ENCODE measurements at places on chromosomes 11 and 22. TPM values are rescaled to one million over a fixed set of nuclear protein-coding genes. Genes with fewer than 3 reads are reported as not detected.

GRCh38 chr11:45906096-45906682 lies 882 bp downstream of the FREY1 start:
- H3K36me3 ChIP-seq, result peaks cover 16% of the 10 kb centered on the region
- H3K27me3 ChIP-seq, result no peaks in the 10 kb centered on the region
- no peak for DNase-seq

- H3K27ac ChIP-seq, result peak overlapping the region; percentile 23
- H3K27me3 ChIP-seq, result no peaks in the 10 kb centered on the region
- H3K36me3 ChIP-seq, result no peaks in the 10 kb centered on the region
- H3K4me3 ChIP-seq, result no peak overlapping the region
- H3K4me1 ChIP-seq, result peaks cover 20% of the 10 kb centered on the region
These were observed 15.2 kb downstream of the PIM3 start for GRCh38 chr22:49975543-49976389.

DNA sequence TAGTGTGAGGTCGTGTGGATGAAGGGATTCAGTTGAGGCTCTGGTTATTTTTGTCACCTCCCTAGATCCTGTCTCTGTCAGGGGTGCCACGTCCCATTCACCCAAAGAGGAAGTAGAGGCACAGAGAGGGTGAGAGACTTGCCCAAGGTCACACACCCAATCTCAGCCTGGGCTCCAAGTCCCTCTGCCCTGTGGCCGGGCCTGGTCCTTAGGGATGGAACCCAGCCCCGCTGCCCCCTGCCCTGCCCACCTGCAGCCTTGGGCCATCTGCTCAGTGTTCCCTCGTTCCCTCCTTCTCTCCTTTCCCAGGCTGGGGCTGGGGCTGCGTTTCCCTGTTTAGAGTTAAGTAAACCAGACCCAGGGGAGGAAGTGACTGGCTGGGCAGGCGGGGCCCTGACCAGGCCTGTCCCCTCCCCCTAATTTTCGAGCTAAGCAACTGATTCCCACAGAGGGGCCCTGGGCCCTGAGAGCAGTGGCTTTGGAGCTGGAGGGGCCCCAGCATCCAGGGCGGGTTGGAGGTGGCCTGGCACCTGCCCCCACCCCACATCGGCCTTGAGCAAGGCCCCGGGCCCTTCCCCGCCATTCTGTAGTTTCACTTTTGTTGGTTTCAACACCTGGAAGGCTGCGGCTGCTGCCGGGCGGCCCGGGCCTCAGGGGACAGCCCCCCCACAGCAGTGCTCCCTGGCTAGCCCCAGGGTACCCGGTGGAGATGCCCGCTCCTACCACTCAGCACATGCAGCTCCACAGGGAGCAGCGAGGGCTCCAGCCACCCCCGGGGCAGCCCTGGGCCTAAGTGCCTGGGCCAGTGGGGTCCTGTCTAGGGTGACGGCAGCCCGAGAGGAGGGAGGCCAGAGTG lies 1.5 kb downstream of the TCIRG1 start:
- peaks cover 41% of the 10 kb centered on the region for H3K4me1 ChIP-seq
- peak overlapping the region; percentile 90 for H3K27ac ChIP-seq
- peak; percentile 58 for DNase-seq
- peak overlapping the region; percentile 92 for H3K4me3 ChIP-seq
- peaks cover 12% of the 10 kb centered on the region for H3K36me3 ChIP-seq

The ILK gene
- total RNA-seq, result 132 TPM

The YPEL1 gene
- total RNA-seq, result 8.0 TPM

DNA sequence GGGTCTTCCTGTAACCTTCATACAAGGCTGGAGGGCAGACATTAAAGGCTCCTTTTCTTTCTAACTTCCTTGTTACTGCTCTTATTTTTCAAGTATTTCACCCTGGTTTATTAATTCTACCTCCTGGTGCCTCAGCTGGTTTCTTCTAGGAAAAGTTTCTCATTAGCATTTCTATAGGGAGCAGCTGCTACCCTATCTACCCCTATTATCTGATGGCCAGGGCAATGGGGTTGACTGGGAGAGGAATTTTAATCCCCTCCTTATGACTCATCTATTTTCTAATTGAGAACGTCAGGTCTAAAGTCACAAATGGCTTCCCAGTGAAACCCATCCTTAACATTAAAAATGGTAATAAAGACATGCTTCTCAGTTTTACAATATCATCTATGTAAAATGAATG lies 5.0 kb downstream of the MAP6 start:
- DNase-seq, result no peak
- no peak overlapping the region for H3K4me3 ChIP-seq
- no peak overlapping the region for H3K27ac ChIP-seq

GRCh38 chr11:43943931-43944751 lies 1.7 kb downstream of the C11orf96 start:
- peaks cover 24% of the 10 kb centered on the region for H3K27me3 ChIP-seq
- no peak overlapping the region for H3K4me3 ChIP-seq
- H3K27ac ChIP-seq, result no peak overlapping the region
- H3K36me3 ChIP-seq, result no peaks in the 10 kb centered on the region
- no peak for DNase-seq

The HRAS gene
- total RNA-seq, result 42.5 TPM

DNA sequence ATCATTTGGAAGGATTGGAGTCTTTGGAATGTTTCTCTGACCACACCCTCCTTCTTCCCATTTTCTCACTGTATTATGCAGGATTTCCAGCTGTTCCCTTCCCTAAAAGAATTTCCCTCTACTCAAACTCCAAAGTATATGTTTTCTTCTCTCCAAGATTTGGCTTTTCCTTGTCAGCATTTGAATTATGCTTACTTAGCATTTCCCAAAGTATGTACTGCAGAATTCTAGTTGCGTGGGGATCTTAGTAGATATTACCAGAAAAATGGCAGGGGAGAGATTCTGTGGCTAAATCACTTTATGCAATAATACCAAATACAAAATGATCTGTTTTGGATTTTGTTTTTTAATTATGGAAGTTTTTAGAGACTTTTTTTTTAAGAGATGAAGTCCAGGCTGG lies 142.3 kb downstream of the OR4C45 start:
- no peak for DNase-seq
- no peaks in the 10 kb centered on the region for H3K27me3 ChIP-seq
- no peak overlapping the region for H3K27ac ChIP-seq
- H3K4me1 ChIP-seq, result no peaks in the 10 kb centered on the region
- H3K4me3 ChIP-seq, result no peak overlapping the region

The KCNC1 gene
- not detected for total RNA-seq

The SPI1 gene
- 5.0 TPM for total RNA-seq

DNA sequence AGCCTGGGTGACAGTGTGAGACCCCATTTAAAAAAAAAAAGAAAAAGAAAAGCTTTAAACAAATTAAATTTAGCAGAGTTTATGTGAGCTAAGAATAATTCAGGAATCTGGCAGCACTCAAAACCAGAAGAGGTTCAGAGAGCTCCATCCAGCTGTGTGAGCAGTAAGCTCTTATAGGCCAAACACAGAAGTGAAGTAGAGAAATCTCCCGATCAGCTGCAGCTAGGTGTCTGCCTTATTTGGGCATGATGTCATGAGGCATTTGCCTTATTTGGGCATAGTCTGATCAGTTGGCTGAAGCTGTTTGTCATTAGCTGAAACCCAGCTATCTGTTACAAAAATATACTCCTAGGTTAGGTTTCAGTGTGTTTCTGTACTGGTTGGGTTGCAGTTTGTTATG lies 8.2 kb downstream of the MS4A15 start:
- H3K36me3 ChIP-seq, result no peaks in the 10 kb centered on the region
- no peaks in the 10 kb centered on the region for H3K27me3 ChIP-seq
- no peak overlapping the region for H3K4me3 ChIP-seq
- no peak overlapping the region for H3K27ac ChIP-seq

The LMO1 gene
- not detected for total RNA-seq

DNA sequence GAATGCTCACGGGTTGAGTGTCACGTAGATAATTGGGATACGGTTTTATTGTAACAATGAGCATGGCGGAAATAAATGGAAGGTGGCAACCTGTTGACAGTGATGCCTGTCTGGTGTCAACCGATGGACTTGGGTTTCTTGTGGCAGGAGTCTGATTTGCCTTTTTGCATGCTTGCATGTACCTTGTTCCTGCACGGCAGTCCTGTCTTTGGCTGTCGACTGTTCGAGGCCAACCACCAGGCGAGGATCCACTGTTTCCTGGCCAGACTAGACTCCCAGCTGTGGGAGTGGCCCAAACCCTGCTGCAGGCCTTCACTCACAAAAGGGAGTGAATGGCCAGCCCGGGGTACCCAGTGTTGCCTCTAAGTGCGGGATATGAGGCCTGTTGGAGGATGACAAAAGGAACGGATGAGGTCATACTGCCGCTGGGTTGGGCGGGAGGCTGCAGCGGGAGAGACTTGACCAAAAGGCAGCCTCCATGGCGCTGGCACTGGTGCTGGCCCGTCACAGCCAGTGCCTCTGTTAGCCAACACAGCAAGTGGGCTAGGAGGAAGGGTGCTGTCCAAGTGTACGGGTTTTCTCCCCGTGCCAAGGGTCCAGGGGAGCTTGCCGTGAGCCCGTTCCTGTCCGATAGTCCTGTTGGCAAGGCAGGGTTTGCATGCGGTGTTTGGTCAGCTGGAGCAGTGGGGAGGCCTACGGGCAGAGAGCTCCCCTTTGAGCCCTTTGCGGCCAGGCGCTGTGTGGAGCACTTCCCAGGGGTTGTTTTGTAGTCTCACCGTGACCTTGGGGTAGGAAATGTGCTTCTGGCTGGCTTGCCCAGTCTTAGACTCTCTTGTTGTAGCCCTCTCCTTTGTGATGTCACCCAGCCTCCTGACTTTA lies 974 bp downstream of the DGCR8 start:
- peak overlapping the region; percentile 80 for H3K27ac ChIP-seq
- H3K4me3 ChIP-seq, result peak overlapping the region; percentile 59
- peaks cover 7% of the 10 kb centered on the region for H3K36me3 ChIP-seq
- peaks cover 55% of the 10 kb centered on the region for H3K4me1 ChIP-seq
- no peak for DNase-seq
- no peaks in the 10 kb centered on the region for H3K27me3 ChIP-seq

The PC gene
- total RNA-seq, result 7.7 TPM

DNA sequence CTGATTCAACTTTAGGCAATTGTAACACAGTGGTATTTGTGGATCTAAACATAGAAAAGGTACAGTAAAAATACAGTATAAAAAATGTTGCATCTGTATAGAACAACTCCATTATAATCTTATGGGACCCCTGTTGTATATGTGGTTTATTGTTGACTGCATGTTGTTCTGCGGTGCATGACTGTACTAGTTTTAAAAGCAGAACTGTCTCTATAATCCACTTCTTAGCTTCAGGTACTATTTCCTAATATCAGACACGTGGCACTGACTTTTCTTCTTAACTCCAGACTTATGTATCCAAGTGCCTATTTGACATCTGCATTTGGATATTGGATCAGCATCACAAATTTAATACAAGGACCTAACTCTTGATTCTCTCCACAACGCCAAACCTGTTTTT lies 41.1 kb downstream of the PACS1 start:
- H3K27ac ChIP-seq, result no peak overlapping the region
- H3K36me3 ChIP-seq, result peaks cover 6% of the 10 kb centered on the region
- peaks cover 97% of the 10 kb centered on the region for H3K4me1 ChIP-seq

The OR52I1 gene
- not detected for total RNA-seq

The LIPT2 gene
- 15.5 TPM for total RNA-seq

DNA sequence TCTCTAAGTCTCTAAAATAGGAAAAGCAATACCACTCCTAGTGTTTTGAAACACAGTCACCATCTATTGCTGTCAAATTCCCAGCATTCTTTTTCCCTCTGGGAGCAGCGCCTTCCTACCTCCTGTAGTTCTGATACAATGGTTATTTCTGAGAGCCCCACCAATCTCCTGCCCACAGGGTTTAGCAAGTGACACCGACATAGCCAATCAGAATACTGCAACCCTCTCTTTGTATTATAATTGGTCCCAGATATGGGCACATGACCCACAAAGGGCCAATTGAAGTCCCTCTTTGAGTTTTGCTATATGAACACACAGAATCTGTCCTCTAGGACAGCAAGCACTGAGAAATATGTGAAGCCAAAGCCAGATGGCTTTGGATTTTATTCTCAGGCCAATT lies 16.9 kb upstream of the ARHGAP42 start:
- no peaks in the 10 kb centered on the region for H3K27me3 ChIP-seq
- no peak for DNase-seq
- no peak overlapping the region for H3K4me3 ChIP-seq
- H3K4me1 ChIP-seq, result no peaks in the 10 kb centered on the region

DNA sequence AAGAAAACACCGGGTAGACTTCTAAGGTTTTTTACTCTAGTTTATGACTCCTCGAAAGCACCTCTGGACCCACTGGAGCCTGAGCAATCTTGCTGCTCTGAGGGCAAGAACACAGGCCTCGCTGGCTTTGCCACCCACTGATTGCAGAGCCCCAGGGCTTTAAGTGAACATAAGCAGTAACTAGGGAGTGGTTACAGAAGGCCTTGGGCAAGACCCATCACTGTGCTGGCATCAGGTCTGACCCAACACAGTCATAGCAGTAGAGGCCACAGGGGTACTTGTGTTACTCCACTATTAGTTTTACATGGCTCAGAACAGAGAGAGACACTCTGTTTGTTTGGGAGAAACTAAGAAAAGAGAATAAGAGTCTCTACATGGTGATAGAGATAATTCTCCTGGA lies 684.5 kb downstream of the FAM181B start:
- H3K27ac ChIP-seq, result no peak overlapping the region
- DNase-seq, result no peak
- no peak overlapping the region for H3K4me3 ChIP-seq

The SYCE3 gene
- not detected for total RNA-seq

DNA sequence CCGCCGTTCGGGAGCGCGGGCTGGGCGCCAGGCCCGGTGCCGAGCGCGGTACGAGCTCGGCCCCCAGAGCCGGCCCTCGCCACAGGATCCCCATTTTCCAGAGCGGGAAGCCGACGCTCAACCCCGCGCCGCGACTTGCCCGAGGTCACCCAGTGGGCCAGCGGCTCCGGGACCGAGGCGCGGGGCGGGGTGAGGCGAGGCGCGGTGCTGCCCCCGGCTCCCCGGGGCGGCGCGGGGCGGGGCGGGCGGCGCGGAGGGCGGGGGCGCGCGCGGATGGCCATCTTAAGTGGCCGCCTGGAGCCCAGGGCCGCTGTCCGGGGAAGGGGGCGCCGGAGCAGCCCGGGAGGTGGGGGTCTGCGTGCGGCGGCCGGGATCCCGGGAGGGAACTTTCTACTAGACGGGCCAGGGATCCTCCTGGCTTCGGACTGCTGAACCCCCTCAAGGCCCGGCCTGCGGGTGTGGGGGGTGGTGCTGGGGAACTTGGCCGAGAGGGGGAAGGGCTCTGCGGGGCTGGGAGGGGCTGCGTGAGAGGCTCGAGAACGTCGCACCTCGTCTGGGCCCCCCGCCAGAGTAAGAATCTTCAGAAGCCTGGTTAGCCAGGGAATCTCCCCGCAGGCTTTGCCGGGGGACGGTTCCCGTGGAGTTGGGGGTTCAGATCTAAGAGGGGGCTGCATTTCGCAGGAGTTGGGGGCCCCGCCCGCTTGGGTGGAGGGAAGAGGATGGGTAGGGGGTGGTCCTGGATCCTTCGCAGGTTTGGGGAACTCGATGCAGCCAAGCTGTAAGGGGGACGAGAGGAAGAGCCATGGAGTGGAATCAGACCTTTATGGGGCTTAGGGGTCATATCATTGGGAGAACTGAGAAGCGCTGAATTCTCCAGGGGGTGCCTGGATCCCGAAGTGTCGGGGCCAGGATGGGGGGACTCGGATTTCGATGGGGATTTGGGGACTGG lies 678 bp upstream of the INPPL1 start:
- DNase-seq, result peak; percentile 39
- peaks cover 19% of the 10 kb centered on the region for H3K4me1 ChIP-seq
- peak overlapping the region; percentile 34 for H3K4me3 ChIP-seq
- H3K36me3 ChIP-seq, result peaks cover 6% of the 10 kb centered on the region

All from CD4-positive, alpha-beta memory T cell (primary cell).